ENCODE measurements at places on chromosomes 3 and 15. TPM values are rescaled to one million over a fixed set of nuclear protein-coding genes. Genes with fewer than 3 reads are reported as not detected.

GOLGA8S gene
- under 0.01 TPM for total RNA-seq

ILDR1 gene
- total RNA-seq: not detected

THSD4 gene
- total RNA-seq: 31.1 TPM

SLC28A2 gene
- total RNA-seq: not detected

ALCAM gene
- total RNA-seq: 423 TPM

EFCAB12 gene
- total RNA-seq: under 0.01 TPM

CCR9 gene
- not detected for total RNA-seq

All from IMR-90 (cell line).